ENCODE measurements at places on chromosomes 11 and 22. TPM values are rescaled to one million over a fixed set of nuclear protein-coding genes. Genes with fewer than 3 reads are reported as not detected.

Gene MMP10
- 0.10 TPM for total RNA-seq

Gene GRM5
- total RNA-seq, result 0.45 TPM

DNA sequence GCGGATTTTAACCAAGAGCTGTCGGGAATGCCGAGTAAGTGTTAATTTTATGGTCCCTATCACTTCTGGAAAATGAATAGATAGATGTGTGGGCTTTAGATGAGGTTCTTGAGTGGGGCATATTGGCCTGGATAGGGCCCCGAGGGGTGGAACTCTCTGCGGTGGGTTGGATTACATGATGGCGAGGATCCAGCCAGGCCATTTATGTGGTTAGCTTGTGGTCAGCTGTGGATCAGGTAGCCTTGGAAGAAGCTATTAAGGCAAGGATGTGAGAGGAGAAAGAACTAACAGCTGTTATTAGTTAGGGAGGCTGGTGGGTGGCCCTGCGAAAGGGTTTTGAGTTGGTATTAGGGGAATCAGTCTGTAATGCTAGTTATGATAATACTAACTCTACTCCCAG is 268.4 kb downstream of the NELL1 start:
- DNase-seq, result no peak

Gene NAALADL1
- total RNA-seq, result 13.7 TPM

Gene LIN7C
- 65.6 TPM for total RNA-seq

DNA sequence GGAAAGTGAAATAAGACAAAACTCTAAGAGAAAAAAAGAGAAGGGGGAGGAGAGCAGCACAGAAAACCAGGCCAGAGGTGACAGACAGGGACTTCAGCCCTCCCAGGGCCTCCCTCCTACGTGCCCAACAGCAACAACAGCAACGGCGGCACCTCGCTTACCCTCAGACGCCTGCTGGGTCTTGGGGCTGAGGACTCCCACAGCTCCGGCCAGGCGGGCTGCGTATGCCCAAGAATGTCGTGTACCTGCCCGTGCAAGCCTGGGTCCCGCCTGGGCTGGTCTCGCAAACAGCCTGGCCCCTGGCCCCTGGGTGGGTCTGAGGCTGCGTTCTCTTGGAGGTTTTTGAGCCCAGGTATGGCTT is 30.5 kb downstream of the ARAP1 start:
- no peak for DNase-seq

GRCh38 chr11:10021563-10021962 is 272.5 kb downstream of the SBF2 start:
- DNase-seq, result peak; percentile 20

DNA sequence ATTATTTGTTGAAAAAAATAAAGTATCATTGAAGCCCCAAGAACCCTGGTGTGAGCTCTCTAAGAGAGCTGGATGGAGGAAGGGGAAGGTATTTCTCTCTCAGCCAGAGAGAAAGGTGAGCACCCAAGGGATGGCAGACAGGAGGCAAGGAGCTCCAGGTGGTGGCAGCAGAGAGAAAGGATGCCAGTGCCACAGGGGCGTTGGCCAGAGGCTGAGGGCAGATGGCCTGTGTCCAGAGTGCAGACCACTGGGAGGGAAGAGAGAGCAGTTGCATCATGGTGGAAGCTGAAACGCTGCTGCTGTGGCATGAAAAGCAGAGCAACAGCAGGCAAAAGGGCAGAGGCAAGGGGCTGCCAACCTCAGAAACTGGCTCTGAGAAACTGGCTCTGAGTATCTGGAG is 8.5 kb downstream of the SPON1 start:
- peak; percentile 59 for DNase-seq

DNA sequence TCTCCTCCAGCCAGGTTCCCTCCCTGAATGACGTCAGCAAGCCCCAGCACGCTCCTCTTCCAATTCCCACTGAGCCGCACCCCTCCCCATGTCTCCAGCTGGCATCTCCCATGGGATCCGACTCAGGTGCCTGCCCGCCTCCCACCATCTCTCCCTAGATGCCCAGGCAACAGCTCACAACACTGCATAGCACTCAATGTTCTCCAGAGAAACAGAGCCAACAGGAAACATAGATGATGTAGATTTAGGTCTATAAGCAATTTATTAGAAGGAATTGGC is 532.3 kb downstream of the BRD1 start:
- no peak for DNase-seq

Data from GM23338 (cell line).